Frontal cortex (tissue), 4 donors: ENCODE measurements at places on chromosomes 5 and 9.

DNA sequence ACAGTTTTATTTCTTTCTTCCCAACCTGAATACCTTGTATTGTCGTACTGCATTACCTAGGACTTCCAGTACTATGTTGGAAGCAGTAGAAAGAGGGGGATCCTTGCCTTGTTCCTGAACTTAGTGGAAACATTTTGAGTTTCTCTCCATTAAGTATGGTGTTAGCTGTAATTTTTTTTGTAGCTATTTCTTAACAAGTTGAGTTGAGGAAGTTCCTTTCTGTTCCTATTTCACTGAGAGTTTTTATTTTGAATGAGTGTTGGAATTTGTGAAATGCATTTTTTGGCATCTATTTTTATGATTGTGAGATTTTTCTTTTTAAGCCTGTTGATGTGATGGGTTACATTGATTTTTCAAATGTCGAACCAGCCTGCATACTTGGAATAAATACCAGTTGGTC is 49.0 kb downstream of the FSD1L start:
- DNase-seq, result no peak

DNA sequence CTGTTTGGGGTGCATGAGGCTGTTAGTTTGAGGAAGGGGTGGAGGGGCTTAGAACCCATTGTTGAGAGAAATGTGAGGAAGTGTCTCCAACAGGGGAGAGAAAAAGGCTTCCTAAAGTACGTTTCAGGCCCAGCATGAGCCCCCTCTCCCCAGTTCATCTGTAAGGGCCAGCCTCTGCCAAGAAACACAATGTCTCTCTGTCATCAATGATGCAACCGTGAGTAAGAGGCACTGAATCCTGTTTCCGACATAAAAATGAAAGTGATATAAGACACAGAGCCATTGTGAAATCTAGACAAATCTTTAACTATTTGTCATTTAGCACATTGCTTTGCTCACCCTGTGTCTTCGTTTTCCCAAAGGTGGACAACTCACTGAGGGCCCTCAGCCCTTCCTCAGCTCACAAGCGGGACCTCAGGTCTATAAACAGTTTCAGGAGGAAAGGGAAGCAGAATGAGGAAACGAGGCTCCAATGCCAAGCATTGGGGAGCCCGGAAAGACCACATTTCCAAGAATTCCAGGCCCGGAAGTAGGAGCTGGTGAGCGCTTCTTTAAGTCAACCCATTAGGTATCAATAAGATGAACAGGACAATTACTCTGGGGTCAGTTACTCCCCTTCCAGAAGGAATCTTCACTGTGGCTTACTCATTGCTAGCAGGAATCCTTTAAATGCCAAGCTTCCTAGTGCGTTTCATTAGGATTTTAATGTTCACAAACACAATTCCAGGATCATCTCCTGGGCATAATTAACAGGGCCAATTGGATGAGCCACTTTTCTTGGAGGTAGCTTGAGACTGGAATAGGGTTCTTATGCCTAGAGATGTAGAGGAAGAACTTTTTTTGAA is 59.0 kb upstream of the KLF4 start:
- DNase-seq, result peak; percentile 25

GRCh38 chr5:119389288-119390030 is 33.6 kb downstream of the TNFAIP8 start:
- DNase-seq, result no peak

DNA sequence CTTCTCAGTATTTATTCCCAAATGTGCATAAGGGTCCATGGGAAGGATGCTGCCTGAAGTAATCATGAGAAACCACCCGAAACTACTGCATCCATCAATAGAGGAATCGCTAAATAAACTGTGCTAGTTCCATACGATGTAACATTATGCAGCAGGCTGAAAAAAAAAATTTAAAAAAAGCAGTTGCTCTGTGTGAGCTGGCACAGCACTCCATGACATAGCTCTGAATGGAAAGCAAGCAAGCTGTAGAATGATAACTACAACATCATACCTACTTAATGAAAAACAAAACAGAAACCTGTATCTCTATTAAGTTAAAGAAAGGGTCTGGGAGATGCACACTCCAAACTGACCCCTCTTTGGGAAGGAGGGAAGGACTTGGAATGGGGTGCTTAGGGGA is 49.3 kb downstream of the SHB start:
- no peak for DNase-seq

DNA sequence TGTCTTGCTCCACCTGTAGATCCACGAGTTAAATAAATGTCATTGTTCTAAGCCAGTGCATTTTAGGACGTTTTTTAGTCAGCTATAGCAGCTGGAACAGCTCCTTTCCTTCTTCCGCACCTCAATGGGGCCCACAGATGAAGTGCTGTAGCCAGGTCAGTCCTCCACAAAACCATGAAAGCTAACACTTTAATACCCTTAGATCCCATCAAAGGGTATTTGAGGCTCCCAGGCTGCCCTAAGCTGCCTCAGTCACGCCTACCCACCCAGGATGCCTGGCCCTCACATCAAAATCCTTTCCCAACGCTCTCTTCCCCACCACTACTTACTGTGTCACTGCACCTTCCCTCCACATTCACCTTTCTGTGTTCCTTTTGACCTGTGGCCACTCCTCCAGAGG is 44.1 kb upstream of the ACO1 start:
- no peak for DNase-seq

- no peak for DNase-seq
Measured at GRCh38 chr5:72552041-72552557, 44.9 kb upstream of the ZNF366 start.

GRCh38 chr9:4301296-4301695 is 1.4 kb upstream of the GLIS3 start:
- DNase-seq, result no peak

DNA sequence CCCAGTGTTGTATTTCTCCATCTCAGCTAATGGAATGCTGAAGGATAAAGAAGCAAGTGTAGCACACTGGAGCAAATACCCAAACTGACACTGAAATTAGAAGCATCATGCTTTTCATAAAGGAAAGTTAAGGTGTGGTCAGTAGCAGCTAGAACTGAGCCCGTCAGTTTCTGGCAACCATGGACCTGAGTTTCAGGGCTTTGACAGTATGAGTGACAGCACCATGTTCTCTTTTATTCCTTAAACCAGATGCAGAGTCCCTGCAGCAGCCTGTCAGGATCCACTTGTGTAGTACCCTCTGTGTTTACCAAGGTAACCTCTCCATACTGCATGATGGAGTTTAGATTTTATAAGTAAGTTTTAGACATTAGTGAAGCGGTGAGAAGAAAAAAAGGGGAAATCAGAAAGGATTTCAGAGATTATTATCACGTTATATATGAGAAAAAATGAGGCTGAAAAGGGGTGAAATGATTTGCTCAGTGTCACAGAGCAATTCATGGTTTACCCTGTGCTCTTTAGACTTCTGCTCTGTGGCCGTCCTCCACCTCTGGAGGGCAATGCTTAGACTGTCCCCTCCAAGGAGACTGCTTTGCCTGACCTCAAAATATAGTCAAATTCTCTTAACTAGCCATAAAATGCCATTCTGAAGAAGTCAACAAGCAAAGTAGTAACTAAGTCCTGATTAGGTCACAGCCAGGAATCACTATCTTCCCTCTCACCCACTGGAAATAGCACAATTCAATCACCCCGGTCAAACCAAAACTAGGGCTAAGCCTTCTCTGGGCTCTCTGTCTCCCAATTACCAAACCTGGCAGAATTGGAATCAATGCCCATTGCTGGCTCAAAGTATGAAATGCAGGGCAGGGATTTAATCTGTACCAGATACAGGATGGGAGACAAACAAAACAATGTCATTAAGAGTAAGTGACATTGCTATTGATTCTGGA is 10.5 kb upstream of the MYOT start:
- no peak for DNase-seq

DNA sequence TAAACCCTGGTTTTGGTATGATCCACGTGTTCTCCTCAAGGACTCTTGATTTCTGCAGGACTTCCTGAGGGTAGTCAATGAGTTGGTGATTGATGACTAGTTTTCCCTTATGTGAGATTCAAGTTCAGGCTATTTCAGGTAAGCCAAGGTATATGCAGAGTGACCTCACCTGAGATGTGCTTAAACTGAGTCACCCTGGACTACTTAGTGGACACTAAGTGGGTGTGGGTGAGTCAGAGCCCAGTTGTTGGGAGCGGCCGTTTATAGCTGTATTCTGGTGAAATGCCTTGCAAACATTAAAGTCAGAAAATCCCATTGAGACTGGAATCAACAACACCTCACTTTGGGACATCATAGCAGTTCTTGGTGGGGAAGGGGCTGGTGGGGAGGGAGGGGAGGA is 62.9 kb downstream of the SLC28A3 start:
- no peak for DNase-seq

DNA sequence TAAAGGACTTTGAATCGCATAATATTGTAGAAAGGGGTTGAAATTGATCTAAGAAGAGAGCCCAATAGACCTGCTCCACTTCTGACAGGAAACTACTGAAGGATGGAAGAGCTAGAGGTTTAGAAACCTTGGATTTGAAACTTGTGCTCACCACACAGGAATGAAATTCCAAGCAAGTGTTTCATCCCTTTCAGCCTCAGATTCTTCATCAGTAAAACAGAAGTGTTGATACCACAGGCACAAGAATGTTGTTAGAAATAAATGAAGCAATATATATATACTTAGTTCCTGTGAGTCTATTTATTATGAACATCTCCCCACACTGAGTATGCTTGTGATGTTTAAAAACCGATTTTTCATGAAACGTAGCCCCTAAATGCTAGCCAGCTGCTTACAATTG is 43.8 kb downstream of the PRRC1 start:
- DNase-seq, result no peak

DNA sequence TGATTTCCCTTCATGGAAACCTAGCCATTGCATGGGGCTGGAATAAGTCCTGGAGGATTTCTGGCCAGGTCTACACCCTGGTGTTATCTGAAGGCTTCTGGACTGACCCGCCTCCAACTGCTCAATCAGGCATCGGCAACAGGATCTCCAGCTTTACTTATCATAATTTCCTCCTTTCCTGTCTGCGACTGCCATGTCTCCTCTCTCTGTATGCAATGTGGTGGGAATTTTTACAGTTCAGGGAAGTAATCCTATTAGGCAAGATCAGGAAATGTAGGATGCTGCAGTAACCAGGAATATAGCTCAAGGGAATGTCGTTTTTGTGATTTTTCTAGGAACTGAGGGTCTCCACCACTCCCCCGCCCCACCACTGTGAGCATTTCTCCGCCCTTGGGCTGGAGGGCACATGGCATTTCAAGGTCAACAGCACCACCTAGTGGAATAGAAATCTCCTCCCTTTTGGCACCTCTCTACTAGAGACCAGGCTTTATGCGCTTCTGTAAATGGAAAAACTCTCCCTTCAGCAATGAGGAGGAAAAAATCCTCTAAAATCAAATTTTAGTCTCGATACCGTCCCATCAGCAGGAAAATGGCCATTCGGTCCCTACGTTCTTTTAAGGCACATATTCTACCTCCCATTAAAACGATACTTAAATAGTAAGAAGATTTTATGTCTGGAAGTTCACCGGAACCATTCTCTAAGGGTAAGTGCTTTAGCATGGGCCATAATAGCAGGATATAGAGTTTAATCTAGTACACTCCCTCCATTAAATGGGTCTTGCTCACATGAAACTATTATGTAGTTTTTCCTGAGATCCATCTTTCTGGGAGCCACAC is 93.0 kb downstream of the YTHDC2 start:
- no peak for DNase-seq

DNA sequence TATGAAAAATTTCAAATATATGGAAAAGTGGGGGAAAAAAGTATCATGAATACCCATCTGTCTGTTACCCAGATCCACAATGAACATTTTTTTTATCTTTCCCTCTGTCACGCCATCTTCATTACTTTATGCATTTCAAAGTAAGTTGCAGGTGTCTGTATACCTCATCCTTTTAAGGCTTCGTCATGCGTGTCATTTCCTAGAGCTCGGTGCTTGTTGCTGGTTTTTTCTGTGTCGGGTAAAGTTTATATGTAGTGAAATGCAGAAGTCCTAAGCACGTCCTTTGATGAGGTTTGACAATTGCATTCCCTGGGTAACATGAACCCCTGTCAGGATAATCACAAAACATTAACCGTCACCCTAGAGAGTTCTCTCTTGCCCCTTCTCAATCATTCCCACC is 52.1 kb downstream of the DAPK1 start:
- DNase-seq, result no peak

- no peak for DNase-seq
Measured at GRCh38 chr5:164230341-164230740, 724.9 kb downstream of the MAT2B start.

DNA sequence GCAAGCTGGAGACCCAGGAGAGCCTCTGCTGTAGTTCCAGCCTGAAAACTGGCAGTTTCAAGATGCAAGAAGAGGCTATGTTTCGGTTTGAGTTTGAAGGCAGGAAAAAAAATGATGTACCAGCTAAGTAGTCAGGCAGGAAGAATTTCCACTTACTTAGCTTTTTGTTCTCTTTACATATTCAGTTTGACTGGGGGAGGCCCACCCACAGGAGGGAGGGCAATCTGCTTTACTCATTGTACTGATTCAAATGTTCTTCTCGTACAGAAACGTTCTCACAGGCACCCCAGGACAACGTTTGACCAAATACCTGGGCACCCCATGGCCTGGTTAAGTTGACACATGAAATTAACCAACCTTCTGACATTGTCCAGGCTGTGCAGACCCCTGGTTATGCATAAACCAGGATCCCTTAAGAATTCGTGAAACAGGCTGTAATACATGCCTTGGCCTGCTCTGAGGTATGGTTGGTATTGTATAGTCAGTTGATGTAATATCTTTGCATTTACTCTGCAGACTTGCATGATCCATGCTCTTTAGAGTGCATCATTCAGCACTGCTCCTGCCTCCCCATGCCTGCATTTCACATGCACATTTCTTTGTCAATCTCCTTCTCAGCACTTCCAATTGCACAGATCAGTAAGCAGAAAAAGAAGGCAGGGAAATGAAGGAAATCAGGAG is 687.1 kb downstream of the TAF11L14 start:
- no peak for DNase-seq

DNA sequence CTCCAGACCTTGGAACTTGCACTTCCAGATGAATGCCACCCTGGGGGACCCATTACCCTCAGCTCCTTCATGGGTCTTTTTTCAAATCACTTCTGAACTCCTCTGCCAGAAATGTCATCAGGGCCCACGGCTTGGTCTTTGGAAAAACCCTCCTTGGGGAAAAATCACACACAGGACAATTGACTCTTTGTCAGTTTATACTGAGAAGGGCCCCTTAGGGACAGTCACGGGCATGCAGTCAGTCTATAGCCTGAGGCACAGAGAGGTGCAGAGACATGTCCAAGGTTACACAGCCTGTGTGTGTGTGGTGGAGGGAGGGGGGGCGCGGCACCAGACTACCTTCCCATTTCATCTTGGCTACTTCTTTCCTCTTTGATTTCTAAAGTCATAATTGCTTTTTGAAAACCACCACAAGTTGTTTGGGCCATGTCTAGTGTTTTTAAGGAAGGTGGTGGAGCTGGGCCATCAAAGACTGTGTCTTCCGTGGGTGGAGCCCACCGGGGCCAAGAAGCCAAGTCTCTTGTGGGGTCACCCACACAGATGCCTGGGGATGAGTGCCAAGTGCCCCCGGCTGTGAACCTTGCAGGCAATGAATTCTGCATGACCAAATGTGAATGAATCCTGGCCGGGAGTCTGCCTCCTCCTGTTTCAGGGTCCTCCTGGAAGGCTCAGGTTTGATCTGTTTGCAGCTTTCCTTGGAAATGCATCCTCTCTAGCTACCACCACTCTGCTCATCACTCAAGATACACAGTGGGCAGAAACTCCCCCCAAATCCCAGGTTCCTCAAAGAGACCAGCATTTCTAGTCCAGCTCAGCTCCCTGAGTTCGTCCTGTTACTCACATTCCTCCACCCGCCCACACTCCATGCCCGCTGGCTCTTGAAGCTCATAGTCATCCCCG is 200.1 kb upstream of the TBC1D2 start:
- DNase-seq, result no peak
